Mesenteric fat pad (tissue), 1 donor: ENCODE measurements at places on chromosomes 12 and 14. TPM values are rescaled to one million over a fixed set of nuclear protein-coding genes. Genes with fewer than 3 reads are reported as not detected.

The STAT2 gene
- total RNA-seq = 216 TPM

The NCOR2 gene
- total RNA-seq = 248 TPM

The SDR9C7 gene
- total RNA-seq = not detected

The PIWIL1 gene
- total RNA-seq = not detected

The EPYC gene
- not detected for total RNA-seq

The KRT75 gene
- not detected for total RNA-seq

The DBX2 gene
- total RNA-seq = 0.32 TPM

The NABP2 gene
- total RNA-seq = 18.2 TPM

DNA sequence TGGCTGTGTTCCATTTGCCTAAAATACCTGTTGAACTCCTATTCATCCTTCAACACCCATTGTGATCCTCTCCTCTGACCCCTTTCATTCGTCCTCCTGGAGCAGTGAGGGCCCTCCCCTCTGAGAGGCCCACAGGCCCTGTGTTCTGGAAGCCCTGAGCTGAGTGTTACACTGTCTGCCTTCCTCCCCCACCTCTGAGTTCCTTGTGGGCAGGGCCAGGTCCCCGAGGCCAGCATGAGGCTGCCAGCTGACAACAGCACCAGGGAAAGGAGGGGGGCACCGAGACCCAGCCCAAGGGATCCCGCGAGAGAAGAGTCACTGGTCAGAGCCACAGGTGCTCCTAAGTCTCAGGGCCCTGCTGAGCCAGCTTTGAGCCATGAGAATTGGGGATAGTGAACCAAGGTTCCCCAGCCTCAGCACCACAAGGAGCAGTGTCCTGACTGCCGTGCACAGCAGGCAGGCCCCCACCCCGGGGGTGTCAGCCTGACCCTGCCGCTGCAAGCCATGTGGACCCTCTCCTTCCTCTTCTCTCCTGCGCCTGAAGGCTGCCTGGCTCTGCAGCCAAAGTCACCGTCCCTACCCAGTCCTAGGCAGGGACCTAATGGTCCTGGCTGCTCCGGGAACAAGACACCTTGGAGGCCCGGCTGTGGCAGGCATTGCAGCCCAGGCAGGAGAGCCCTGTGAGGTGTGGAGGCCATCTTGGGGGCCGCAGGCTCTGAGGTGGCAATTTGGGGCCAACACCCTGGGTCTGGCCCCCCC is 52.5 kb downstream of the BEGAIN start:
- peak; percentile 67 for DNase-seq

DNA sequence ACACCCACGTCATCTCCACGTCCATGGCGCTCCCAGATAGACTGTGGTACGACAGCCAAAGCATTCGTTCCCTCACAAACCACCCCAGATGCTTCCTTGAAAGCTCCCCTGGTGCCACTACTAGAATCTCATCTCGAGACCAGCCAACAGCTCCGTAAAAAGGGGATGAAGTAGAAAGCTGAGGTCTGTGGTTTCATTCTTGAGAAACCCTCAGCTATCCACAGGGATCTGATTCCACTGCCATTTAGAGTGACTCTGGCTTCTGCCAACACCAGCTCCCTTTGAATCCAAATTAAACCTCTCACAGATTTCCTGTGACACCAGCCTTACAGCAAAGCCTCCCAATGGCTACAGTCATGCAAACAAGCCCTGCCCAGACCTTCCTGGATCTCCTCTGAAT is 18.5 kb upstream of the FOXN3 start:
- peak; percentile 4 for DNase-seq

GRCh38 chr14:19754172-19754571 is 10.8 kb downstream of the OR4Q3 start:
- DNase-seq = no peak

DNA sequence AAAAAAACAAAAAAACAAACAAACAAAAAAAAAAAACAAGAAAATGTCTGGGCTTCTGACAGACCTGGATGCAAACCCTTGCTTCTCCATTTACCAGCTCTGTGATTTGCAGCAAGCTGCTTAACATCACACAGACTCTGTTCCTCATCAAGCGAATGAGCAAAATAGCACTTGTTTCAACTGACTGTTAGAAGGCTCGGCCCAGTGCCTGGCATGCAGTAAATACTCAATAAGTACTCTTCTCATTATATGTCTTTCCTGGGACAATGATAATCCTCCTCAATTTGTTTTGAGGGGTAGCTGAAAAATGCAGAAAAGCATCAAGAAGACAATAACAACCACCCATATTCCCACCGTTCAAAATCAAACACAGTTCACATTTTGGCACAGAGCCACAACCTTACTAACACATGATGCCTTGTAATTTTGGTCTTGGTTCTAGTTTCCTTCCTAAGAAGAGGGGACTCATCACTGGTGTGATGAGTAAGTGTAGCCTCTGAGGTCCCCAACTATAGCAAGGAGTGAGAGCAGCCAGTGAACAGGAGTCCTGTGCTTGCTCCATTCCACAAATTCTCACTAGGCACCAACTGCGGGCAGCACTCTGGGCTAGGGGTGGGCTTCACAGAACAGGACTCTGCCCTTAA is 60.4 kb downstream of the TTC7B start:
- DNase-seq = no peak

DNA sequence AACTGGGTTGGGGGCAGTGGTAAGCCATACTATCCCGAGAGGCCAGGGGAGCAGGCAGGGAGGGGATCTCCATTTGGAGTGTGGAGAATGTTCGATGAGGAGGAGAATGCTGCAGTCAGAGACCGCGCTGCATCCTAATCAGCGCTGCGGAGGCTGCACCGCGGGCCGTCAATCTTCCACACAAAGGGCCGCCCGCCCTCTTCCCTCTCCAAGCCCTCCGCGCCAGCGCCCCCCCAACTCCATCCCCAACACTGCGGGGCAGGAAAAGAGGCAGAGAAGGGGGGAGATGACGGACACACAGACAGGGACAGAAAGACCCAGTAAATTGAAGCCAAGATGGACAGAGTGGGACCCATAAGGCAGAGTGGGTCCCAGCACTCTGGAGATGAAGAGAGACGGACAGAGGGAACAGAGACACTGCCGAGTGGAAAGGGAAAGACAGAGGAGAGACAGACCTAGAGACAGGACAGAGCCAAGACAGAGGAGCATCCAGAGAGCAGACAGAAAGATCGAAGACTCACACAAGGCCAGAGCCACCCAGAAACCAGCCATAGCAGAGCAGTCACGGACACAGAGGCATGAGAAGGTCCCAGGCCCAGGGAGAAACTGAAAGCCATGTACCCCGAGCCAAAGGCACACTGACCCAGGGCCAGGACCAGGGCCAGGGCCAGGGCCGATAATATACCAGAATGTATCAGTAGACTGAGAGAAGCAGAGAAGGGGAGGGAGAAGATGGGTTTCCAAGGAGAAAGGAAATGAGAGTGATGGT is 3.5 kb downstream of the CISTR start:
- no peak for DNase-seq

DNA sequence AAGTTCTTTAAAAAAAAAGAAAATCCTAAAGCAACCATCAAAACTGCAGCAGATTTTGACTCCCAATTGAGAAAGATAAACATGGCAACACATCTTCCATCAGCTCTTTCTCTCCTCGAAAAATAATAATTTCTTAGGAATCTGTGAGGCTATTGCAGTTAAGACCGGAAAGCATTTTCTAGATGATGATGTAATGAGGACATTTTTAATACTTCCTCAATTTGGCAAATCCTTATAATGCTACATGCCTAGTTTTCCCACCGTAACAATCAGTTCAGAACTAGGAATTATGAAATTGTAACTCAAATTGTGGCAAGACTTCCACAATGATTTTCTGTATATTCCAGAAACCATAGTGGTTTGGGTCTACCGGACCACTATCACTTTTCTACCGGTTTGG is 180.9 kb upstream of the PDE3A start:
- DNase-seq = no peak

GRCh38 chr14:84592770-84593169 is 937.2 kb upstream of the FLRT2 start:
- DNase-seq = no peak

DNA sequence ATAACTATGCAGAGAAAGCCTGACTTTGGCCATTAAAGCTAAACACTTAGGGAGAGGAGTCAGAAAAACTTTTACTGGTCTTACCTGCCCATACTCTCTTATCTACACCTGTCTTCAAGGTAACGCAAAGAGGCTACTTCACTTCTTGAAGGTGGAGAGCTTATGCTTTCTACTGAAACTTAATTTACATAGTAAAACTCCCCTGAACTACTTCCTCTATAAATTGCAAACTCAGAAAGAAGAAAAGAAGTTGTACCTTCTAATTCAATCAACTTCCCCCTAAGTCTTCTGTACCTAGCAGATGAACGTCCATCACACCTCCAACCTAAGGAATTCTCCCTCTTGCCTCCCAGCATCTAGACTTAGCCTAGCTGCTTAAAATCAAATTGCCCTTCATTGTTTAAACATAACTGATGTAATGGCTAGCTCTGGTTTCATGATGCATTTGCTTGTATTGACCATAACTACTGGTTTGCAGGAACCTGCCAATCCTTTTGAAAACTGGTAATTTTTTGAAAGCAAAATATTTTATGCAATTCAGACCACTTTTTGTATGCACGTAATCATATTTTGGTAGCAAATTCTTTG is 87.7 kb downstream of the STON2 start:
- no peak for DNase-seq

- no peak for DNase-seq
Observed at GRCh38 chr14:58977366-58977765, 211.1 kb upstream of the DAAM1 start.

DNA sequence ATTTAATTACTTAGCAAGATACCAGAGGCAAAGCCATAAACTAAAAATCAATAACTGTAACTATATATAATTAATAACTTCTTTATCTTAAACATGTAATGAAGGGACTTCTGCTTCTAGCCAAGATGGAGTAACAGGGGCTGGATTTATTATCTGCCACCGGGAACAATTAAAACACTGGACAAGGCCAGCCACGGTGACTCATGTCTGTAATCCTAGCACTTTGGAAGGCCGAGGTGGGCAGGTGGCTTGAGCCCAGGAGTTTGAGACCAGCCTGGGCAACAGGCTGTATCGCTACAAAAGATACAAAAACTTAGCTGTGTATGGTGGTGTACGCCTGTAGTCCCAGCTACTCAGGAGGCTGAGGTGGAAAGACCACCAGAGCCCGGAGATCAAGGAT is 113.6 kb downstream of the TAOK3 start:
- no peak for DNase-seq

DNA sequence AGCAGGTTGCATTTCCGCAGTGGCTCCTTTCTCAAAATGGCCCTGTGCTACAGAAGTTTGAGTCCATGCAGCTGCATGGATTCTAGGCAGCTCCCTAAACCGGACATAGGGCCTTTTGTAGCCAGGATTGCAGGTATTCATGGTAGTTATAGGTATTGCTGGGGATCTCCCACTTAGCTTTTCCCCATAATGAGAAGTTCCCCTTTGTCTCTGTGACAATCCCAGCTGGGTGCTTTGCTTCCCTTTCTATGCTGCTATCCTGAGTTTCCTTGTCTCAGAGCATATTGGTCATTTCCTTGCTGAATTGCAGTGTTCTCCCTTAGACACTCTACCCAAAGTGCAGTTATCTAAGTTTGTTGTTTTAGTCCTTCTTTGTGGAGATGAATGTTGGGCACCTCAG is 120.9 kb upstream of the MIS18BP1 start:
- DNase-seq = no peak

DNA sequence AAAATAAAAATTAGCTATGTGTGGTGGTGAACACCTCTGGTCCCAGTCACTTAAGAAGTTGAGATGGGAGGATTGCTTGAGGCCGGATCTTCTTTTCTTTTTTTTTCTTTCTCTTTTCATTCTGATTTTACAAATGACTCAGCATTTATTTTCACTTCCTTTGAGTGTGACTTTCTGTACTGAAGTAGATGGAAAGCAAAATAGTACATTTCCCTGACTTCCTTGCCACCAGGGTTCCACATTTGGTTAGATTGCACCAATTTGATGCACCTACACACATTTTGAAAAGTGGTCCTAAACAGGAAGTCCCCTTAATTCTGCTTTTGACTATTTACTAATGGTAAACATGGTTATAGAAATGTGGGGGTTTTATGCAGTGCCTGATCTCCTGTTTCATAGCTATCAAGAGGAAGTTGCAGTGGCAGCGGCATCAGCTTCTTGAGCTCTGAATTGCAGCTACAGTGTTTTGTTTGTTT is 13.0 kb upstream of the LEMD3 start:
- no peak for DNase-seq

DNA sequence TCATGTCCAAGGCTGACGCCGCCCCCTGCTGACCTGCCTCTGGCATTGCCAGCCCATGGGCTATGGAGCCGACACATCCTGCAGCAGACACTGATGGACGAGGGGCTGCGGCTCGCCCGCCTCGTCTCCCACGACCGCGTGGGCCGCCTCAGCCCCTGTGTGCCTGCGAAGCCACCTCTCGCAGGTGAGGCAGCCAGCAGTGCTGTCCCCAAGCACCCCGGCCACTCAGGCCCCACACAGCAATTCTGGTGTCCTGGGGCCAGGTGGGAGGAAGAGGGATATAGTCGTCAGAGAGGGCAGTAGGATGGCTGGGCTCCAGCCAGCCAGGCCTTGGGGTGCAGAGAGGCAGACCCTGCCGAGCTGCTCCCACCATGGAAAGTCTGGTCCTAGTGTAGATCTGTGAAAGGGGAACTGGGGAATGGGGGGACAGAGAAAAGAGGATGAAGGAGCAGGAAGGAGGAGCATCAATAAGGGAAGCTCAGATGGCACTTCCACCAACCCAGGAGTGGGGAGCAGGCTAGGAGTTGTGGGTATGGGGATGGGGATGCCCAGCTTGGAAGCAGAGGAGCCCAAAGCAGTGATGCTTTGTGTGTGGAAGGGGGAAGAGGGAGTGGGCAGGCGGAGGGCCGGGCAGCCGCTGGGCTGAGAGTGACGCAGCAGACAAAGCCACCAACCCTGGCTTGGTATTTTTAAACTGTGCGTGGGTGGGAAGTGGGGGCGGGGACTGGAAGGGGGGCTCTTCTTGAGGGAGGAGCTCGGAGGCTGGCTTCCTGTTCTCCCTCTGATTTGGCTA is 4.7 kb downstream of the NAB2 start:
- no peak for DNase-seq

DNA sequence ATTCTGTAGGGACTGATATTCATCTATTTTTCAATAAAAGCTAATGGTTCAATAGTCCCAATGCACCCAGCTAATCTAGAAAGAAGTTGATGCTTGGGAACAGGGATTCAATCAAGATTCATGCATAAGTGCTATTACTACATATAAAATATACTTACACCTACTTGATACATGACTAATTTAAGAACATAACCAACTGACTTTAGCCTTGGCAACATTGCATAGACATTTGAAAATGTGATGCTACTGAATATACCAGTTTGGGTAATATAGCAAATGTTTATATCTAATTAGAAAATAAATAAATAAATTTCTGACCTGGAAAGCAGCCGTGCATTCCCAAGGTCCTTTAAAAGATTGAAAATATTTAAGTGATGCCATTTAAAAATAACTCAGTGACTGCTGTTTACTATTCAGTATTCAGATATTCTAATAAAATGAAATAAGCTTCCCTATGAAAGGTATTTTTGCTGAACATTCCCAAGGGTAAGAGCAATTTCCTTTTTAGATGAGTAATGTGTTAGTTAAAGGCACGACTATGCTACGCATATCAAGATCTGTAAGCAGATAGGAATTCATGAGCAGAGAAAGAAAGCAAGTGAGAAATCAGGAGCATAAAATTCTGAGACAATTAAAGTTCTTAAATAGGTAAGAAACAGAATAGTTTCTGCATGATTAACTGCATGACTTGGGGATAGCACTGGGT is 160.6 kb upstream of the SYT1 start:
- no peak for DNase-seq
